ENCODE measurements at places on chromosomes 2 and 18.

- no peak for DNase-seq
These were observed 587 bp downstream of the MEIS1 start for GRCh38 chr2:66435549-66435875.

GRCh38 chr2:177328056-177328455 is 63.5 kb upstream of the NFE2L2 start:
- no peak for DNase-seq

DNA sequence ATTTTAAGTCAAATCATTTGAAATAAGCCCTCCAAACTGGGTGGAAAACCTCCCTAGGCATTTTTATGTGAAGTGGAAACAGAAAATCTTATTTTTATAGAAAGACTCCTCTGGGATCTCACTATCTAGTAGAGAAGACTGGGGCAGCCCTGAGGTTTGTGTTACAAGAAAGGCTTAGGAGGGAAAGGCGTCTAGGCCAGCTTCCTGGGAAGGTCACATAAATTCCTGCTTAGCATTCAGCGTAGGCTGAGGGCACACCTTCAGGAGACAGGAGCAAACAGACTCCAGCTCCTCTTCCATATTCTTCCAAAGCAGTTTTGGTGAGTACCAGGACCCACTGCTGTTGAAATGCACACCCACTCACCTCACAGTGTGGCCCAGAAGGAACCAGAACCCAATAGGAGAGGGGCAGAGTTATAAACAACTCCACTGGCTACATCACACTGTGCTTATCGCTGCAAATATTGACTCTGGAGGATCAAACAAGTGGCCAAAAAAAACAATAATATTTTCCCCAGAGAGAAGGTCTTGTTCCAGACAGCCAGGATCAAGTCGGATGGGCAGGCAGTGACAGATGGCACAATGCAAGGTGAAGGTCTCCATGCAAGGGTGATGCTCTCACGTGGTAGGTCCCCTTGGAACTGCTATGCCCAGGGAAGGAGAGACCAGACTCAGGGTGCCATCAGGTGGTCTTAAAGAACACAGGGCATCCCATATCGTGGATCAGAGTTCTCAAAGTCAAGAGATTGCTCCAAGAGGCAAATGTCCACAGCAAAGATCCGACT is 17.7 kb upstream of the IGFBP2 start:
- no peak for DNase-seq

GRCh38 chr18:61748004-61748403 is 144.8 kb downstream of the RNF152 start:
- DNase-seq = no peak

DNA sequence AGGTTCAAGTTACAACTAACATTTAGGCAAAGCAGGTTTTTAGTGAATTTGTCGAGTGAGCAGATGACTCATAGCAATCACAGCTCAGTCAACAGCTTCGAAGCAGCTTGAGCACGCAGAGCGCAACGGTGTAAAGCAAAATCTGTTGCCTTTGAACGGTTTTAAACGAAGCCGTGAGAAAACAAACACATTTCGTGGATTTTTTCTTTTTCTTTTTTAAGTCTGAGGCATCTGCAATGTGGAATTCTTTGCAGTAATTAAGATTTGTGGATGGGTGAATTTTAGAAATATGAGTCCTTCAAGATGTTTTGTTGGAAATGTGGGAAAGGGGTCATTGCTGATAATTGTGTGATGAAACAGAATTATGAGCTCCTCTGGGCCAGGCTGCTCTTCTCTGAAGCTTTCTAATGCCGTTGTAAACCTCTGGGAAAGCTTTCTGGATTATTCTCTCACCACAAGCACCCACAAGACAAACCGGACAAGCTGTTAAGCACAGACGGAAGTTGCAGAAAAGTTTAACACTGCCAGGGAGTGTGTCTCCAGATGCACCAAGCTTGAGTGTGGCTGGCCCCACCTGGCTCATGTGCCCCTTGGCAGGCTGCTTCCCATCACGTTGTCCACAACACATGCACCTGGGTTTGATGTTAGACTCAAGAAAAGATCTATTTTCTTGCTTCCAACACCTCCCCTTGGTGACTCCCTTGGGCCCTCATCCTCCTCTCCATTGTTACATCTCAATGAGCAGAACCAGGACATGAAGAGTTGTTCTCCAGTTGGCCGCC is 224.7 kb downstream of the ACKR3 start:
- DNase-seq = no peak

- DNase-seq = no peak
These were observed 76.5 kb upstream of the APCDD1 start for GRCh38 chr18:10377956-10378355.

GRCh38 chr18:63100630-63101055 is 218.9 kb downstream of the BCL2 start:
- no peak for DNase-seq

DNA sequence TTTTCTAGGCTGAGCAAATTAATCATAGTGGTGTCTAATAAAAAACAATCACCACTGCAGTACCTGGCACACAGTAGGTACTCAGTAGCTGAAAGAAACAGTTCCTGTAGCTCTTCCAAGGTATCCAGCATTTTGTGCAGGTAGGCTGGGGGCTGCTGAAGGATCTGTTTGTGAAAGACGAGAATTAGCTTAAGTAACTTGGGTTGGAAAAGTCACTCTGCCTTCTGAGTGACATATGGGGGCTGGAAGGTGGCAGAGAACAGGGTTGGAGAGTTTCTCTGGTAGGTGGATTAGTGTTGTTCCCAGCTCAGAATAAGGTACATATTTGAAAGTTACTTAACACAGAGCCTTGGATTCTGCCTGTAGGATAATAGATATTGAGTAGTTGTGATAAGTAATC is 72.8 kb downstream of the FMNL2 start:
- DNase-seq = no peak

- no peak for DNase-seq
These were observed 68.9 kb upstream of the BOD1L2 start for GRCh38 chr18:57077786-57078552.

- DNase-seq = no peak
These were observed 80.2 kb downstream of the CDK15 start for GRCh38 chr2:201886504-201886903.

DNA sequence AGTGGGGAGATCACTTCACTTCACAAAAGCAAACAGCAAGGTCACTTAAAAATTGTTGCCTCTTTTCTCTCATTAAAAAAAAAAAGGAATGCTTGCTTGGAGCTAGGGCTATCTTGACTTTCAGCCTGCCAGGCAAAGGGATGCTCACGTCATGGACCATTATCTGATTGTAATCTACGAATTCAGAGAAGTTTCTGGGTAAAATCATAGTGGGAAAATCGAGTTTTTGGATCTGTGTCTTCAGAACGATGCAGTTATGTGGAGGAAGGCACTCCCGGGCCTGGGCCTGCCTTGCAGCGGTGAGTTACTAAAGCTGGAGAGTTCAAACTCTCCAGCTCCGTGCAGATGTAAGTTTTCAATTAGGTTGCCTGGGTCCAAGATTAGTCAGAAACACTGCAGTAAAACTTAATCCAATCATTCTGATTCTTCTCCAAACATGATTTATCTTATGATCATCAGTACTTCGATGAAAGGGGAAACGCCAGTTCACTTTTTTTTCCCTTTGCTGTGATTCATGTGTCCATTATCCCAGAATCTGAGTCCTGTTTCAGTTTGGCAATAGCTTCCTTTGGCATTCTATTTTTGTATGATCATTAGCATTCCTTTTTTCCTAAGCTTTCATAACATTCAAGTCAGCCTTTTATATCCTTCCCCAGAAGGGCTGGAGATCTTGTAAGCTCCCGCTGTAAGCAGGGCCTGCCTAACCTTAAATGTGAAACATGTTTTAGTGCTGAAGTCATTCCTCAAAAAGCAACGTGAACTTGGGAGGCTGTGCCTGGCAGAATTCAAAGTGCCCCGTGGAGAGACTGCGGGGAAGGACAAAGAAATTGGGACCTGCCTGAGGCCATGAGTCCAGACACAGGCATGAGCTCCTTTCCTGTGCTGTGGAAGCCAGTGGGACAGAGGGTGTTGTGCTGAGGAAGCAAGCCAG is 119.3 kb upstream of the TWIST2 start:
- DNase-seq = no peak

- no peak for DNase-seq
These were observed 45.1 kb downstream of the TRAK2 start for GRCh38 chr2:201406077-201406662.

GRCh38 chr2:150141226-150142001 is 346.1 kb downstream of the RND3 start:
- DNase-seq = no peak

- no peak for DNase-seq
These were observed 223.2 kb downstream of the BCL2 start for GRCh38 chr18:63096327-63096874.

DNA sequence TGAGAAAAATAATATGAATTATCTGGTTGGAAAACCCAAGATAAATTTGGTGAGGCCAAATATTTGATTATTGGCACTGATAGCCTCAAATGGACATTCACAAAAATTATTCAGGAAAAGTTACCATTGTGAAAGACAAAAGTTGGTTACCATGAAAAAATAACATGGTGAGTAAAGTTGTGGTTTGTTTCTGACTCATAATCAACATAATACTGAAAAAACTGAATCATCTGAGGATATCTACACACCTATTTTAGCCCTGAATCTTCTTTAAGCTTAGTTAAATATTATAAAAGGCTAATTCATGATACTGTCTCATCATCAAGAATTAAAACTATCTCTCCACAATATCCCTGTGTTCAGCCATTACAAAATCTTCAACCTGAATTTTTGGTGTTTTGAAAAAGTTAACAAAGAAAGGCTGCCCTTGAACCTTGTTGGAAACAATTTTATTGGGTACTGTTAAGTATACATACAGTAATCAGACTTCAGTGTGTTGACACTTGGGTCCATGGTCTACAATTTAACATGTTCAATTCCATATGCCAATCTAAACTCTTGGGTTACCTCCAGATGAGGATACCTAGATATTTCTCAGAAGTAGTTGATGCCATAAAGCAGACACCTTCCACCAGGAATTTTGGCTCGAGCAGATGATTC is 607.5 kb upstream of the SLC39A10 start:
- DNase-seq = no peak

DNA sequence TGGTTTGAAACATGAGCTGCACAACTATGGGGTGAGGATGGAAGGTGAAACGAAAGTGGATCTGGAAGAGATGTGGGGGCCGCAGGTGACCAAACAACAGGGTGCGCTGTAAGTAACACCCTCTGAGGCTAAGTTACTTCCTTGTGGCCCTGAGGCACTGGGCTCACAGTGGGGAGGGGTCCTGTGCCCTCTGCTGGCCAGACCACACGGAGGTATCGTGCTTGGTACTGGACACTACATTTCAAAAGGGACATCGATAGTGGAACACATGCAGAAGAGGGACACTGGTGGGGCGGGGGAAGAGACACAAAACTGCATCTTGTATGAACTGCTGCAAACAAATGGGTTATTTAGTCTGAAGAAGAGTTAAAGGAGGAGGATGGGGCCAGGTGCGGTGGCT is 110.6 kb downstream of the CLIP4 start:
- DNase-seq = no peak

DNA sequence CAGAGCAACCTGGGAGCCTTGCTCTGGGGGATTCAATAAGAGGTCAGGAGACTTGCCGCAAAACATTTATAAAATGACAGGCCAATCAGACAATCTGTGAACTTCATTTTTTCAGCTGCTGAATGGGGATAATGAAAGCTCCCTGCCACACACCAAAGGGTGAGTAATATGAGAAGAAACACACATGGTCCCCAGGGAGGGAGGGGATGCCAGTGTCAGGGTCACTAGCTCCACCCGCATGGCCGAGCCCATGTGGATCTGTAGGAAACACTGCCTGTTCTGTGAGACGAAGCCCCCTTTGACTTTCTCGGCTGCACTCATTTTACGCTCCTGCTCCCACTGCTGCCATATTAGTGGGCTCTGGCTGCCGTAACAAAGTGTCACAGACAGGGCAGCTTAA is 521.0 kb upstream of the RAB6C start:
- DNase-seq = no peak

- no peak for DNase-seq
These were observed 19.8 kb upstream of the ZNF532 start for GRCh38 chr18:58844871-58845270.

- DNase-seq = no peak
These were observed 82.8 kb upstream of the PNPT1 start for GRCh38 chr2:55776479-55776878.

DNA sequence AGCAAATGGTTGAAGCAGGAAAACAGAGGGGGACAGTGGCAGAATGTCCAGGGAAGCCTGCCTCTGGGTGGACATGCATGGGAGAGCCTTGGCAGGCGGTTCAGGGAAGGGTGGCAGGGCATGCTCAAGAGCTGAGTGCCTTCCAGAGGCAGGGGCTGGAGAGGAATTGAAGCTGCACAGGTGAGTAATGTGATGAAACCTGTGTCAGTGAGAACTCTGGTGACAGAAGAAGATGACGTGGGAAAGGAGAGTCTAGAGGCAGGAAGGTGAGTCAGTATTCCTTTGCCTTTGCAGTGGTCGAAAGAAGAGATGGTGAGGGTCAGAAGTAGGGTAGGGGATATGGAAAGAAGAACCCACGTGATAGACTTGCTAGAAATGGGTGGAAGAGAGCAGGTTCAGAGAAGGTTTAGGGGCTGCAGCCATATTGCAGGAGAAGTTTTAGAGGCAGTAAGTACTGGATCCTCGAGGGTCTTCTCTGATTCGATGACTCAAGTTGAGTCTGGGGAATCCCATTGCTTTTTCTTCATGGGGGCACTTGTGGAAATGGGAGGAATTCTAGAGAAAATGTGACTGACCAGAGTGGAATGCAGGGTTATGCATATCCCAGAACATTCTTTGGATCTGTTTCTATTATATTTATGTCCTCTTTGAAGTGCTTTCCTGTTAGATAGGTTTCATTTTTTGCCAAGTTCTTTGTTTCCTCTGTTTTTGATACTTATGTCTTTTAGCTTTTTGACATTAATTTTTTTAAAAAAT is 37.4 kb downstream of the TMEM87B start:
- DNase-seq = no peak

DNA sequence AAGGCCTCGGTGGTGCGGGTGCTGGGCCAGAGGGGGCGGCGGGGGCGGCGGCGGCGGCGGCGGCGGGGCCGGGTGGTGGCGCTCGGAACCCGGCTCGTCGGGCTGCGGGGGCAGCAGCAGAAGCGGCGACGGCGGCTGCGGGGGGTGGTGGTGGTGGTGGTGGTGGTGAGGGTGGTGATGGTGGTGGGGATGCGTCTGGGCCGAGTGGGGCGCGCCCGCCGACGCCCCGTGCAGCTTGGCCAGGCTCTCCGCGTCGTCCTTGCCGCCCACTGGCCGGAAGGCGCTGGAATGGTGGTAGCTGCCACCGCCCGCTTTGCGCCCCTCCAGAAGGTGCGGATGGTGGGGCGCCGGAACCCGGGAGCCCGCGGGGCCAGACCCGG is 4.4 kb downstream of the SKOR2 start:
- no peak for DNase-seq

DNA sequence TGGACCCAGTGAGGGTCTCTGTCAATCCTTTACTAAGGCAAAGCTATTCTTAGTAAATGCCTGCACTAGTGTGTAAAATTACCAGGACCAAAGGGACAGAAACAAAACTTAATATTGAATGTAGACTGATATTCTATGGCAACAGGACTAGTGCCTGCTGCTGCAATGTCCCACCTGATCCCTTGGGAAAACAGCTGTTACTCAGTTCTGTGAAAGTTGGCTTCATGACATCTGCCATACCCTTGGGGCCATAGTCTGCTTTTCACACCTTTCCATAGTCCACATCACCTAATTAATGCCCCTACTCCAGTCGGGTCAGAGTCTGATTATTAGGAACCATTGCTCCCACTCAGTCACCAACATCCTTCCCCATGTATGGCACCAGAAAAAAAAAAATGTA is 14.5 kb downstream of the DNAJC27 start:
- no peak for DNase-seq
